ENCODE measurements at places on chromosomes 16 and 17.

- peak; percentile 70 for DNase-seq
Measured at GRCh38 chr16:48366165-48367093, 18.8 kb downstream of the SIAH1 start.

GRCh38 chr16:86145669-86146068, 246.7 kb downstream of the IRF8 start:
- DNase-seq, result peak; percentile 29

- no peak for DNase-seq
Measured at GRCh38 chr16:59424714-59425273, 690.7 kb upstream of the GOT2 start.

DNA sequence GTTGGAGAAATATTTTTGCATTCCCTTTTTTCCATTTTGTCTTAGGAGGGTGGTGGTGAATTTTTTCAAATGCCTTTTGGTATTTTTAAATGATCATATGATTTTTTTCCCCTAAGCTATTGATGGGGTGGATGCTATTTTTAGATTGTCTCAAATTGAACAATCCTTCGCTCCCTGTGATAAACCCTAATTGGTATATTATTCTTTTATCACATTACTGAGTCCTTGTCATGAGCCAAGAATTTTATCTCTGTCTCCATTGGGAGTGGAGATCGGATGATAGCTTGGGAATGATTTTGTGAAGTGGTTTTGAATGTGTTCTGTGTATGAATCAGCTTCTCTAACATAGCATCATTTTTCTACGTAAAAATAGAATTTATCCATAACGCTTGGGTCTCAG, 15.4 kb downstream of the NECAB2 start:
- no peak for DNase-seq

GRCh38 chr17:44039829-44040635, 25.3 kb upstream of the TMEM101 start:
- no peak for DNase-seq

- DNase-seq, result no peak
Measured at GRCh38 chr17:18037486-18037885, 1.5 kb downstream of the ATPAF2 start.
